ENCODE measurements at places on chromosomes 6 and 20. TPM values are rescaled to one million over a fixed set of nuclear protein-coding genes. Genes with fewer than 3 reads are reported as not detected.

The GABRR2 gene
- 0.48 TPM for total RNA-seq

The KHDC1L gene
- not detected for total RNA-seq

- DNase-seq, result no peak
These were observed 124.7 kb upstream of the SUPT3H start for GRCh38 chr6:45502456-45502855.

DNA sequence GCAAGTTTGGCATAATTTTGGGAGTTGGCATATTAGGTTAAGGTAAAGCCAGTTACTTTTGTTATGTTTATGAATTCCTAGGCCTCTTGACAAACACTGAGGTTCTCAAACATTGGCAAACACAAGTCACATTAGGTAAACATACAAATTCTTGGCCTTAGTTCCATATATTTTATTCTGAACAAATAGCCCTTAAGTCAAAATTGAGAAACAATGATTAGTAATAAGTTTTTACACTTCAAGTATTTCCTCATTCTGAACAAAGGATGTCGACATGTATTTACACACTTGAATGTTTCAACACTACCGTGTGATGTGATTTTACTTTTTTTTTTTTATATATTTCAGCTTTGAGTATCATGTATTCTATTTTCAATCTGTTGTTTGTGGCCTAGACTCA lies 3.8 kb upstream of the ECHDC1 start:
- no peak for DNase-seq

DNA sequence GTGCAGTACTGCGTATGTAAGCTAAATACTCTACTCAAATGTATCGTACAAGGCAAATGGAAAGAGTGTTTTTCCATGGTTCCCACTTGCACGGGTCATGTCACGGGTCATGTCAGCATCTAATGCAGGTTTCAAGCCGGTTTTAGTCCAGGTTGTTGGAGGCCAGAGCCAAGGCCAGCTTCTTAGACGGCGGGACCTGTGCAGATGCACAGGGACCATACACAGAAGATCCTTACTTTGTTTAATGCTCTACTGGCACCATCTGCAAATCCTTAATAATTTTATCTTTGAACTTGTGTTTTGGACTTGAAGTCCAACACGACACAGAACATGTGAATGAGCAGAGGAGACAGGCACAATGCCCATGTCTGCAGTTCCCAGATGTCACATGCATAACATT lies 42.7 kb downstream of the SOD2 start:
- no peak for DNase-seq

Measured in colonic mucosa (tissue), 4 donors.